ENCODE measurements at places on chromosomes 12 and 14.

GRCh38 chr14:102249981-102250380 is 55.0 kb downstream of the MOK start:
- no peak for DNase-seq

GRCh38 chr12:25251769-25252168 is 1.0 kb upstream of the KRAS start:
- no peak for DNase-seq

- no peak for DNase-seq
These were observed 97.8 kb downstream of the SPTSSA start for GRCh38 chr14:34364201-34364600.

DNA sequence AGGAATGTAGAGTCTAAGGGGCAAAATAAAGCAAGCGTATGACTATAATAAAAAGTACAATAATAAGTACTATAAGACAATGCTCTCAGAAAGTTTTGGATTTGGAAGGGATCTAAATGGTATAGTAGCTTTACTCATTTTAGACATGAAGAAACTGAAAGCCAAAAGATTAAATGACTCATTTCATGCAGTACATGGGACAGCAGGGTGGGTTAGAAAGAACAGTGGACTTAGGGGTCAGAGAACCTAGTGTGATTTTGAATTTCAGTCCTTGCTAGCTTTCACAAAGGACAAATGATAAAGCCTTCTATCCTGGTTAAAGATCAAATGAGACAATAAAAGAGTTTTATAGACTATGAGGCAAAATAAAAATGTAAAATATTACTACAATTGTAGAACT is 6.8 kb upstream of the LEMD3 start:
- no peak for DNase-seq

DNA sequence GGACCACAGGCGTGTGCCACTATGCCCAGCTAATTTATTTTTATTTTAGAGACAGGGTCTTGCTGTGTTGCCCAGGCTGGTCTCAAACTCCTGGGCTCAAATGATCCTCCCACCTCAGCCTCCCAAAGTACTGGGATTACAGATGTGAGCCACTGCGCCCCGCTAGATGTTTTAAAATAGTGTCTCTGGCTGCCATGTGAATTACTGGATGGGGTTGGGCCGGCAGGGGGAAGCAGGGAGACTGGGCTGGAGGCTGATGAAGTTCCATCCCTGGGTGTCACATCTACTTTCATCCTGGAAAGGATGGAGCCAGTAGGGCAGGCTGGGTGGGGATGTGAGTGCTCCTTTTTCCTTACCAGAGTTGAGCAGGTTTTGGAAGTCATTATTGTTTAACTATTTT is 46.1 kb downstream of the DNAH10 start:
- DNase-seq = no peak

DNA sequence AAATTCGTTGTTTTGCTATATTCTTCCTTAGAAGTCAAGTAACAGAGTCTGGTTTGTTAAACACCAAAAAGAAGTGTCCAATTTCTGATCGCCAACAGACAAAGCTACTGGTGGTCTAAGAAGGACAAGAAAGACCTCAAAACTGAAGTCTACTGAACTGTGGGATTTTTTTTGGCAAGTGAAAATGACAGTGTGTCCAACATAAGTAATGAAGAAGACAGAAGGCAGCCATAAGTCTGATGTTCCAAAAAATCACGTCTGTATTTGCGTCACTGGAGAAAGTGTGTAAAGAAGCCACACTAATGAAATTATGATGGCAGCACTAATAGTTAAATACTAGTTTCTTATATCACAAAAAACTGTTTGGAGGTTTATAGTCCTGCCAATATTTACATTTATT is 32.6 kb downstream of the WASHC3 start:
- no peak for DNase-seq

DNA sequence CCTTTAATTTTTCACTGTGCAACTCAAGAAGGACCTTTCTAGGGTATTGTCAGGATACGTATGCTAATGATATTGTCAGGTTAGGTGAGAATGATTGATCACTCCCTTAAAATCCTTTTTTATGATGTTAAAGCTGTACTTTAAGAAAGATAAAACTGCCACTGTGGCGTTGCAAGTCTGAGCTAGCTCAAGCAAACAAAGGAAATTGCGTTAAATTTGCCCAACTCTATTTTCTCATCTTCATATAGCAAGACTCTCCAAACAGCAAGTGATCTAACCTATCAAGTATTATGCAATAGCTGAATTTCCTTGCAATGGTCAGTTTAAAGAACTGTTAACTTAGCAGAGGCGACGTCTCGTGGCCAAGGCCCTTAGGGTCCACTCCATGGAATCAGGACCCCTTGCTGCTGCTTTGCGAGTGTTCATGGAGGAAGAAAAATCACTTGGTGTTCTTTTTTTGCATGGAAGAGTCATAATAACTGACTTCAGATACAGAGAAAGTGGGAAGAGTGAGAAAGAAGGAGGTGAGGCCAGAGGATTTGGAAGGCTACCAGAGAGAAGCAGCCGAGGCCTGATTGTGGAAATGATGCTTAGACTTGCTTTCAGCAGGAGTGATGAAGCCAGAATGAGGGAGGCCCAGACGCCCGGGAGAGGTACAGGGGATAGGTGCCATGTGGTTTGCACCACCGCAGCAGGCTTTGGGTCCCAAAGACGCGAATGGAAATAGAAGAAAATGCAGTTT is 2.5 kb downstream of the TRAF3 start:
- peak; percentile 68 for DNase-seq

DNA sequence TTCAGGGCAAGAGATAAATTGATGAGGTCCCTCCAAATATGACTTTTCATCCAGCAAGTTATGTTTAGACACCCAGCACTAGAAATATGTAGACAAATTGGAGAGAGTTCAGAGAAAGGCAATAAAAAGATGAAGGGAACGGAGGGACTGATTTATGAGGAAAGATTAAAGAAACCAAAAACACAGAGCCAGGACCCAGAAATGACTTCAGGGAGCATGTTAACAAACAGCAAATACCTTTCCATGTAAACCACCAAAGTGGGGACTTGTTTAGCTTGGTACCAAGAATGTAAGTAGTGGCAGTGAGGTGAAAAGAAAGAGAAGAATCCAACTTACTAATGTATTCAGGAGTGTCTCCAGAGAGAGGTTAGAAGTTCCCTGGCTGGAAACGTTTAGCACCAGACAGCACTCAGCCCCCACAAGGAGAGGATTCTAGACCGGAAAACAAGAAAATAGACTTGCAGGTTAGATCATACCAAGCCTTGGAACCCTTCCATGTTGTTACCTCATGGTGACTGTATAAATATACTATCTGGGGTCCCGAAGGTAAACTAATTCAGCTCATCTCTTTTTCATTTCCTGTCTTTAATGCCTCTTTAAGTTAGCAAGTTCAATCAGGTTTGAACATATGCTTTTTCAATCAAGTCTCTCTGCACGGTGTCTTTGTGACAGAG is 79.2 kb downstream of the TBC1D30 start:
- no peak for DNase-seq

GRCh38 chr12:104734541-104735095 is 223.5 kb downstream of the SLC41A2 start:
- no peak for DNase-seq

- no peak for DNase-seq
These were observed 104.0 kb upstream of the PWP1 start for GRCh38 chr12:107581619-107582015.

DNA sequence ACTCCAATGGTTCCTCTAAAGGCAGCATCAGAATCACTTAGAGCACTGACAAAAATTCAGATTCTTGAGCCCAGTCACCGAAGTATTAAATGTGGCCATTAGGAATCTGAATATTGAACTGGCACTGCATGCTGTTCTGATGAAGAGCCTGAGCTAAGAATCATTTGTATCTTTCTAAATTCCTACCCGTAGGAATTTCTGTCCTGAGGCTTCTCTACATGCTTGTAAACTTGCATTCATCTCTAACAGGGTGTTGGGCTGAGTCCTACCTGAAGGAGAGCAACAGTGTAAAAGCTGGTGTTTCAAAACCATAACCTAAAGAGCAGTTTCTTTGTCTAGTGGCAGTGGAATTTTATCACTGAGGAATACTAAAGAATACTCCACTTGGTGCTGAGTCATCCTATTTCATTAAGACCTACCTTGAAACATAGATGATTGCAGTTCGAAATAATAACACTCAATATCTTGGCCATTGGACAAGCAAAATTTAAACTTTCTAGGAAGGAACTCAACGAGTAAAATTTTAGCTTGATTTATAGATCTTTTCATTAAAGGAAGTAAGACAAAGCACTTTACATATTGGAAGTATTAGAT is 35.5 kb upstream of the C12orf75 start:
- no peak for DNase-seq

DNA sequence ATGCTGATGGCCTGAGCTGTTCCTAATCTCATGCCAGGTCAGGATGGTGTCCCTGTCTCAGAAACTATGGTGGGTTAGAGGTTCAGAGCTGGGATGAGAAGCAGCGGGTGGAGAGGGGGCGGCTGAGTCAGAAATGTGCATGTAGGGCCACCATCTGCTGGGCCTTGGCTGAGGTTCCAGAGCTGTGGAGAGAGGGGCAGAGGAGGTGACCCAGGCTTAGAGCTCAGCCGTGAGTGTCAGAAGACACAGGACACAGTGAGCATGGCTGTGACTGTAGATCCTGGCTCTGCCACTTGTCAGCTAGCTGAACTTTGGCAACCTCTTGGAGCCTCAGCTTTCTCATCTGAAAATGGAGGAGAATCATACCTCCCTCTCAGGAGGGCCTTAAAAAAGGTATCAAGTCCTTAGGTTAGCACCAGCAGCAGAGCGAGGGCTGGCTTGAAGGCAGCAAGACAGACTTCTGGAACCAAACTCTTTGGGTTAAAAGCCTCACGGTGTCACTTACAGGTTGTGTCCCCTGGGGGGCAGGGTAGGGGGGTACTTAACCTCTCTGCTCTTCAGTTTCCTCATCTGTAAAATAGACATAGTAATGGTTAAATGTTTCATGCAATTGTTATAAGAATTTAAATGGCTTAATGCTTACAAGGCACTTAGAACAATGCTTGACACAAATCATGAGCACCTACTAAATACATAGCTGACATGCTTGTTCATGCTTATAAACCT is 34.8 kb downstream of the TMEM229B start:
- DNase-seq = no peak

DNA sequence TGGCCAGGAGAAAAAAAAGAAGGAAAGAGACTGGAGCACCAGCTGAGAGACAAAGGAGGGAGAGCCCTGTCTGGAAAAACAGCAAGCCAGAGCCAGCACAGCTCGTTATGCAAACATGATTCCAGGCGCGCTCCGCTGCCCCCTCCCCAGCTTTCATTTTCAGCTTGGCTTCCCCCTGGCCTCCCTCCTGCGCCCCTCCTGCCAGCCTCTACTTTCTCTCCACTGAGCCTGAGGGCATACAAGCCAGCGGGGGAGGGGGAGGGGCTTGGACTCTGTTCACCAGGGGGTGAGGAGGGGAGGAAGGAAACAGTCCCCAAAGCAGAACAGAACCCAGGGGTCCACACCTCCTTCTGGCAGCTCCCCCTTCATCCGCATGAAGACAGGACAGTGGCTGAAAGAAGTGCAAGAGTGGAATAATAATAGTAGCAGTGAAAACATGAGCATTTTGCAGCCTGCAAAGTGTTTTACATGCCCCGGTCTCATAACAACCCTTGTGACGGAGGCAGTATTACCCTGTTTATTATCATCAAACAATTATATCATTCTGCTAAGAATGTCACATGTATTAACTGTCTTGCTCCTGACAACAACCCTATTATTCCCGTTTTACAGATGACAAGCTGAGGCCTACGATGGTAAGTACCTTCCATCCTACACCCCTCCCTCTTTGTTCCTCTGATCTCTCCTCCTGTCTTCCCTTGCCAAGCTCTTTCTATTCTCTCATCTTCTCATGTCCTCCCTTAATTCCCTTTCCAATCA is 24.2 kb downstream of the SMUG1 start:
- DNase-seq = no peak

DNA sequence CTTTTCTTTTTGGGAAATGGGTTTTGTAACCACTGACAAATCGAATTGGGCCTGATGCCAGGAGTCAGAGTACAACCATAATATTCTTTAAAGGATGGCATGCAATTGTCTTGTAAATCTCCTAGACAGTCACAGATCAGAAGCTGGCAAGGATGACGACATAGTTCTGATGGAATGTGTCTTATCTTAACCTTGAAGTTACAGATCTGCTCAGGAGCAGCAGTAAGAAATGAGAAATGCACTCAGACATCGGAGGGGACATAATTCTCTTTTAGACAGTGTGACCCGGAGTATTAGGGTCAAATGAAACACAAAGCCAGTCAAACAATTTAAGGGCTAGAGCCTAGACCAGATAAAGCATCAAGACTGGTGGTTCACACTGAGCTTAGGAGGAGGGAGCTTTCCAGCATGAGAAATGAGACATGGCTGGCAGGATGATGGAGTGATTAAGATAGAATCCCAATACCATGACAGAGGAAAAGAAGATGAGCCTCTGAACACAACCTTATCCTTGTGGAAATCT is 17.5 kb downstream of the CBX5 start:
- DNase-seq = peak; percentile 7

DNA sequence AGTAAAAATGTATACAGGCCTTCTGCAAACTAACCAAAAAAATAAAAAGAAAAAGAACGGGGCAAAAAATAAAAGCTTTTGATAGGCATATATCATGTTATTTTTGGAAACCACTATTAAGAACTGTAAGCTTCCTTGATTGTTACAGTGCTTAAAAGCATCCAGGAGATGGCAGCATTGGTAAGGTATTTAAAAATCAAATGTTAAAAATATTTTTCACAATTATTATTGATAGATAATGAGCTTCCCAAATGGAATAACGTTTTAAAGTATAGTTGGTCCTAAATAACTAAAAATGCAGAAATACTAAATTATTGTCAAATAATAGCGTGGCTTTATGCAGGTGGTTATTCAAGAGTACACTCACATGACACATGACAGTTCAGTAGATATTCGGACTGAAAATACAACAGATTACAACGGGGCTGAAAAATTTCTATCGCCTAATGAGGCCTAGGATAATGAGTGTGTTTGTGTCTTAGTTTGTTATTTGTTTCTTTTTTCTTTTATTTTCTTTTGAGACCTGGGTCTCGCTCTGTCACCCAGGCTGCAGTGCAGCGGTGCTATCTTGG is 127.2 kb upstream of the ATF7IP start:
- DNase-seq = peak; percentile 53

- no peak for DNase-seq
These were observed 115.4 kb downstream of the ADAMTS20 start for GRCh38 chr12:43436597-43436996.

- DNase-seq = no peak
These were observed 164.4 kb downstream of the KICS2 start for GRCh38 chr12:64057706-64058105.

GRCh38 chr14:62053188-62053587 is 291.0 kb downstream of the SNAPC1 start:
- DNase-seq = no peak

GRCh38 chr12:26032290-26032689 is 73.8 kb downstream of the RASSF8 start:
- peak; percentile 10 for DNase-seq

All from inflammatory macrophage (primary cell).